ENCODE measurements at places on chromosomes 2 and 18. TPM values are rescaled to one million over a fixed set of nuclear protein-coding genes. Genes with fewer than 3 reads are reported as not detected.

- no peaks in the 10 kb centered on the region for H3K4me1 ChIP-seq
- no peaks in the 10 kb centered on the region for H3K27me3 ChIP-seq
- no peak overlapping the region for H3K27ac ChIP-seq
- H3K36me3 ChIP-seq: no peaks in the 10 kb centered on the region
- no peak overlapping the region for H3K4me3 ChIP-seq
- DNase-seq: peak; percentile 20
These were observed 40.6 kb upstream of the TFPI start for GRCh38 chr2:187594801-187595200.

DNA sequence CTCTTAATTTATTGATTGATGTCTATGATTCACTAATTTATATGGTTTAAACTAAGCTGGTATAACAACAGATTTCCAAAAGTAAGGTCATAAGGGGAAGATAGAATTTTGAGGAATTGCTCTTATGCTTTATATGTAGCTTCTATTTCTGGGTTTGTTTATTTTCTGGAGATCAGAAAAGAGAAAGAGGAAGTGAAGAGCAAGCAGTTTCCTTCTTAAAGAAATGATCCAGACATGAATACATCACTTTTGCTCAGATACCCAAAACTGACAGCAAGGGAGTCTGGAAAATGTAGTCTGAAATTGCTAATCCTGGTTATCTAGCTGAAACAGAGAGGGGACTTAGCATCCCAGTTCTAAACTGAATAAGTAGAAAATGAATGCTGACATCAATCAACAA lies 912.5 kb upstream of the CRIM1 start:
- DNase-seq: no peak
- no peaks in the 10 kb centered on the region for H3K36me3 ChIP-seq
- no peaks in the 10 kb centered on the region for H3K27me3 ChIP-seq
- H3K27ac ChIP-seq: no peak overlapping the region
- no peak overlapping the region for H3K4me3 ChIP-seq
- H3K4me1 ChIP-seq: no peaks in the 10 kb centered on the region

HMSD gene
- total RNA-seq: 0.14 TPM

DNA sequence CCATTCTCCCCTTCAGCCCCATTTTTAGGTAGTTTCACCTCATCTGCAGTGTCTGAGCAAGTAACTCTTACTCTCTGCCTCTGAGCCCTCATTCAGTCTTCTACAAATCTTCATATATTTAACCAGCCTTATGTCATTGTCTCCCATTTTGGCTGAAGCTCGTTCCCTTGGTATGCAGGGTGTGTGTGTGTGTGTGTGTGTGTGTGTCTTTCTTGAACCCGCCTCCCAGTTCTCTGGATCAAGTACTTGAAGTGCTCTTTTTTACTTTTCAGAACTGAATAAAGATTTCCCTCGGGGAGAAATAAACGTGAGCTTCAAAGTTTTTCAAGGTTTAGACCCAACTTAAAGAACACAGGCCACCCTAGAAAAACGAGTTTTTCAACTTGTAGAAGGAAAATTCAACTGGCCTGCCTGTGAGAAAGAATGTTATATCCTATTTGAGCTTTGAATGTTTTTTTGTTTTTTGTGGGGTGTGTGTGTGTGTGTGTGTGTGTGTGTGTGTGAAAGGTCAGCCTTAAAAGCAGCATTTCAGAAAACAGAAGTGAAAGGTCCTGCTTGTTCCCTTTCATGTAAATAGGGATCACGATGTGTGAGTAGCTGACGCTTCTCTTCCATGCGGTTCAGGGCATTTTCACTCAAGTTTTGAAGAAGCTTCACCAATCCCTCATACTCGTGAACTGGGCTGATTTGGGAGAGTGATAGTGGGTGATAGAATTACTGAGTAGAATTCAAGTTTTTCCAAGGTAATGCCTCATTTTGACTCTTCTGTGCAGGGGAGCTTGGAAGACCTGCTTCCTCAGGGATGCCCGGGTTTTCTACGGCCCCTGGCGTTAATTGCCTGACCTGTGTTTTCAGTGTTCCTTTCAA lies 50.6 kb upstream of the EML6 start:
- peaks cover 25% of the 10 kb centered on the region for H3K36me3 ChIP-seq
- no peaks in the 10 kb centered on the region for H3K27me3 ChIP-seq
- H3K27ac ChIP-seq: no peak overlapping the region
- no peak for DNase-seq

SFT2D3 gene
- 9.3 TPM for total RNA-seq

NTSR2 gene
- total RNA-seq: not detected

DNA sequence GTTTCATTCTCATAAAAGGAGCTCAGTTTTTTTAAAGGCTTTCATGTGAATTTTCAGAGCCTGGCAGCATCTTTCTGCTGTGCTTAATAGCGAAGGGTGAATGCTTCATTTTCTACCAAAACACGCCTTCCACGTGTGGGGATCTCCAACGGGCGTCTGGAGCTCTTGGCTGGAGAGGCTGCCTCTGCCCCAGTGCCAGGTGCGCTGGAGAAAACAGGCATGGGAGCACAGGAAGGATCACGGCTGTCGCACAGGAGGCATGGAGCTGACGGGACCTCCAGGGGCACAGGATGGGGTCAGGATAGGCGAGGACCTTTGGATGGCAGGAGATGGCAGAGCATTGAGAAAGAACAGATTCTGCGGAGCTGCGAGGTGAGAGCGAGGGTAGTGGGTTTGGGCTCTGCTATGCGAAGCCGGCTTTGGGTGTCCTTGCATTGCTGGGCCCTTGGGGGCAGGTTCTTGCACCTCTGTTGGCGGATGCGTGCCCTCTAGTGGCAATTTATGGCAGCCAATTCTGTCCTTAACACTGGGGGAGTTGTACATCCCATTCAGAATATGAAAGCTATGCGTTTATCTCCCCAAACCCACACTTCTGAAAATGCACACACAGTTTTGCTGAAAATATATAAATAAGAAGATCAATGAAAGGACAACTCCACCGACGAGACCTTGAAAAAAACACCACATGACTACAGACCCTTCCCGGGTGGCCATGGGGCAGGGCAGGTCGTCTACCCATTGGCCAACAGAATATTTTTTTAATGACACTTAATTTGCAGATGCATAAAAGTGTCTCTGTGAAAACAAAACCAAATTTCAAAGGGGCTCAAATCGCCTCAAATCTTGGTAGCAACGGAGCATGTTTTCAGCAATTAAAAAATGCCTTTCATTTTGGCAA lies 90.4 kb upstream of the SLC35G4 start:
- no peaks in the 10 kb centered on the region for H3K4me1 ChIP-seq
- H3K36me3 ChIP-seq: no peaks in the 10 kb centered on the region
- no peak overlapping the region for H3K4me3 ChIP-seq
- peak; percentile 78 for DNase-seq

DNA sequence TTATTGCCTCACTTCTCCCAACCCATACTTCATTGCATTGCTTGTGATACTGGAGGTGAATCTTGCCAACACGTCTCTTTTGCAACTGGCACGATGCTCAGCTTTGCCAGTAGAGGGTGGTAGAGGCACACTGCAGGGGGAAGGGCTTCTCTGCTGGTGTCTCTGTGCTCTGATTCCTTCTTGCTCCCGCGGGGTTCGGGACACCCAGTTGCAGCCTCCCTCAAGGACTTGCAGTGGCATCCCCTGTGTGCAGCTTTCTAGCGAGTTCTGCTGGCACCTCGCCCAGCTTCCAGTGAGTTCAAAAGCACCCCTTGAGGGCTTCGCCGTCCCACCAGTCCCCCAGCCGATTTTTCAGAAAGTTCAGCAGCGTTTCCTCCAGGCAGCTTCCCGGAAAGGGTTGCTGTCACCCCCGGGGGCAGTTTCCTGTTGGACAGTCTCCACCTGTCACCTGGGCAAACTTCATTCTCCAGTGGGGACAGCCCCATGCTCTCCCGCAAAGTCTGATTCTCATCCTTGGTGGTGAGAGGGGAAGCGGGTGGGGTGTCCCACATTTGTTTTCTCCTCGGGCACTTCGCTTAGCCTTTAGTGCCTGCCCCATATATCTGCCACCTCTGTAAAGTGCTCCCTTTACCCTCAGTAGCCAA lies 35.4 kb upstream of the EN1 start:
- DNase-seq: peak; percentile 61
- no peaks in the 10 kb centered on the region for H3K4me1 ChIP-seq

- H3K36me3 ChIP-seq: no peaks in the 10 kb centered on the region
- no peaks in the 10 kb centered on the region for H3K27me3 ChIP-seq
- no peak overlapping the region for H3K4me3 ChIP-seq
- no peaks in the 10 kb centered on the region for H3K4me1 ChIP-seq
- no peak overlapping the region for H3K27ac ChIP-seq
These were observed 66.4 kb upstream of the BOD1L2 start for GRCh38 chr18:57080479-57080878.

ERFE gene
- 1.5 TPM for total RNA-seq

PDCL3 gene
- 20.9 TPM for total RNA-seq

DNA sequence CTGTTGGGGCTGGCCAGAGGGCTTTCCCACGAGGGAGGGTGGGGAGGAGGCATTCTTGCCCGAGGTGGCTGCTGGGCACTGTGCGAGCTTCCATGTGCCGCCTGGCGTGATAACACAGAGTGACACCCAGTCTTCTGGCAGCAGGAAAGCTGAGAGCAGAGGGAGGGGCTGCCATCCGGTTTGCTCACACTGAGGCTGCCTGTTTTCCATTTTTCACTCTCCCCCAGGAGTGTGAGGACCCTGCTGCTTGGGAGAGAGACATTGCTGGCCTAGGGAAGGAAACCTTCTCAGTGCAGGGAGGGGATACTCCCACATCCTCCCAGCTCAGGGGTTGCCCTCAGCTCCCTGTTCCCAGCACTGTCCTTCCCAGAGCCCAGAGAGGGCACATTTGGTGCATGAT lies 73.1 kb downstream of the INHBB start:
- H3K36me3 ChIP-seq: no peaks in the 10 kb centered on the region
- H3K27me3 ChIP-seq: peaks cover 23% of the 10 kb centered on the region
- H3K4me1 ChIP-seq: no peaks in the 10 kb centered on the region
- no peak overlapping the region for H3K27ac ChIP-seq
- no peak for DNase-seq

GRCh38 chr2:70947556-70948184 lies 12.0 kb downstream of the ATP6V1B1 start:
- DNase-seq: peak; percentile 58
- peaks cover 8% of the 10 kb centered on the region for H3K4me1 ChIP-seq
- peaks cover 63% of the 10 kb centered on the region for H3K27me3 ChIP-seq
